ENCODE measurements at places on chromosomes 16 and 17.

DNA sequence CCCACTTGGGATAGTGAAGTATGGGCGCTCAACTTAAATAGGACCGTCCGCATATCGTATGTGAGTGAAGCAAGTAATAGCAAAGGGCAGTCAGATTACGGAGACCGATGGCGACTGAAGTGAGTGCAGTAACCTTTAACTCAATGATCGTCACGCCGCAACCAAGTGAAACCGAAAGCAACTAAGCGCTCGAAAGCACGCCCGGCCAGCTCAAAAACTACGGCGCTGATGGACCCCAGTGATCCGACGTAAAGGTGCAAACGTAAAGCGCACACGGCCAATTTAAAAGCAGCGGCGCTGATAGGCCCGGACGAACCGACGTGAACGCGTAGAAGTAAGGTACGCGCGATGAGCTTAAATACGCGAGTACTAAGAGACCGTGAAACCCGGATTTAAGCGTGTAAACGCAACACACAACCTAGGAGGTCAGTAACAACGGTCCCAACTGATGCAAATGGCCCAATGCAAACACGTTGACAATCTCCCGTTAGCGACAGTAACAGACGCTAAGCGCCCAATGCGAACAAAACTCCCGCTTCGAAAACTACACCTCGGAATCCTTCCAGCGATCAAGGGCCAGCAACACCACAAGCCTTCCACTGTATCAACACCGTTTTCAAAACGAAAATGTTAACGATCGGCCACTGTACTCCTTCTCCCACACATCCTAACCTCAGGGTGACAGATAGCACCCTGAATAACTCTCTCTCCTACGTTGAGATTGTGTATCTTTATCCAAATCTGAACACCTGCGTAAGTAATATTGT, 37.9 kb upstream of the ARL4D start:
- DNase-seq = peak; percentile 93

GRCh38 chr16:65846210-65846602, 520.3 kb upstream of the CDH5 start:
- DNase-seq = no peak

DNA sequence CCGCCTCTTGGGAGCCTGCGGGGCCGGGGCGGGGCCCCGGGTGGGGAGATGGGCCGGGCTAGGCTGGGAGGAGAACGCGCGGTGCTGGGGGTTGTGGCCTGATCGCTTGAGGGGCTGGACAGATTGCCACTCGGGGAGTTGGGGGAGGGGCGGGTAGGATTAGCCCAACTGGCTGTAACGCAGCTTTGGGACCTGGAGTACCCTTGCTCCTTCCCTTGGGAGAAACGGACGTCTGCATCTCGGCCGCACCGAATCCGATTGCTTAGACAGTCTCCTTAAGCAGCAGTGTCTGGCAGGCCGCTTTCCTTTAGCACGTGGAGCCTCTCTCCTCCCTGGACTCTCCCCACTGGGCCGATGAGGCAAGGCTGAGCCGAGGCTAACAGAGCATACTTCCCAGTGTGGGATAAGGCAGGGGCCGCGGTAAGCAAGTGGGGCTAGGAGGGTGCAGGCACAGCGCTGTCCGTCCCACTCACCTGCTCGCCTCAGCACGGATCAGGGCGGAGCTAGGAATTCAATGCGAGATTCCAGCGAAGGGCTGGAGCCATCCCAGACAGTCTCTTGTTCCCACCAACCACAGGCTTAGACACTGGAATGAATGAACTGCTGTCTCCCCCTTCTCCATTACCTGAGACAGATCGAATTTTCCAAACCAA, 540 bp upstream of the ACLY start:
- no peak for DNase-seq

- no peak for DNase-seq
These were observed 47.0 kb downstream of the ADAMTS18 start for GRCh38 chr16:77387815-77388209.

DNA sequence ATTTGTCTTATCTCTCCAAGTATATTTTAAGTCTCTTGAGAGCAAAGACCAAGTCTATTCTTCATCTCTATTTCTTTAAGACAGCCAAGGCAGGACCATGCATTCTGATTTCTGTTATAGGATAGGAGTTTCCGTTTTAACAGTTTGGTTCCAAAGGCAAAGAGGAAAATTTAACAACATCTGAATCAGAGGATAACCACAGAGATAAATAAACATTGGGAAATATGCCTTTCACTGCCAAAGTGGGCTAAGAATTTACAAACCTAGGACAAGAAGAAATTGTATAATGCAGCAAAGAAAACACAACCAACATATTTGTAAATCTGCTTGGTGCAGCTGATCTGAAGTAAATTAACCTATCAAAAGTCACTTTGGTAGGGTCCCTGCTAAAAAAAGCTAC, 37.7 kb downstream of the USP32 start:
- DNase-seq = no peak

DNA sequence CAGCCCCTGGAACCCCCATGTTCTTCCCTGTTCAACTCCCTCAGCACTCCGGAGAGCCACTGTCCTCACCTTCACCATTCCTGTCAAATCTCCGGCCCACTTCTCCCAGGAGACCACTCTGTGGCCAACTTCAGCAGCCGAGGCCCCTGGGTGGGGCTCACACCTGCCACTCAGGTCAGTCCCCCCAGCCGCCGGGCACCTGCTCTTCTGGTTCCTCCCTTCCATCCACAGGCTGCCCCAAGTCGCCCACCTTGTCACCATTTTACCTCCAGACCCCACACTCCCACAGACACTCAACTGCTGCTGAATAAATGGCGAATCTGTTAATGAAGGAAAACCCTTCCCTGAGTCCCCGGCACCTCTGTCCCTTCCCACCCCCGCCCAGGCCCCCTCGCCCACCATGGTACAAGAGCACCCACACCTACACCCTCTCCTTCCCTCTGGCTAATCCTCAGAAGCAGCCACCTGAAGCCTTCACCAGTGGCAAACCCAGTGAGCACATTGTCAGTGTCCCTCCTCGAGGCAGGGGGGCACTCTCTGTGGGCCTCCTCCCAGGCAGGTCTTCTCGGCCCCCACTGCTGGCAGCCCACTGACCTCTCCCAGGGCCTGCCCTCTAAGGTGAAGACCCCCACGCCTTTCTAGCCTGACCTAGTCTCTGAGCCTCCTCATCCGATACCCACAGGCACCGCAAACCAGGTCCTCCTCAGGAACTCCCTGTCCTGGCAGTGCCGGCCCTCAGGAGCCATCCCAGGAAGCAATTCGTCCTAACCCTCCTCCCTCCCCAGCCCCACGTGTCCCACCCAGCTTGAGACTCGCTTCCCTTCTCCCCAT, 8.2 kb downstream of the CANT1 start:
- DNase-seq = no peak

DNA sequence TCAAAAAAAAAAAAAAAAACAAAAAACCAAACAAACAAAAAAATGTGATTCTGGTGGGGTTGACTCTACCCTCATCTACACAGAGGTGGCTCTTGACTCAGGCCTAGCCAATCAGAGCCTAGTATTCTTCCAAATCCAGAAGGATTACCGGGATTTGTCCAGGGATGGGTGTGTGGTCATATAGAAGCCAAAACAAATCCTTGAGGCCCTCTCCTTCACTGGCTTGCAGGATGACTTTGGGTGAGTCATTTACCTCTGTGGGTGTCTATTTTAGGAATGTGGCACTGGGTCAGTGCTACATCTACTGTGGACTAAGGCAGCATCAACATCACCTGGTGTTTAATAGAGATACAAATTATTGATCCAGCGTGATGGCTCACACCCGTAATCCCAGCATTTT, 93.2 kb upstream of the RBBP6 start:
- no peak for DNase-seq

DNA sequence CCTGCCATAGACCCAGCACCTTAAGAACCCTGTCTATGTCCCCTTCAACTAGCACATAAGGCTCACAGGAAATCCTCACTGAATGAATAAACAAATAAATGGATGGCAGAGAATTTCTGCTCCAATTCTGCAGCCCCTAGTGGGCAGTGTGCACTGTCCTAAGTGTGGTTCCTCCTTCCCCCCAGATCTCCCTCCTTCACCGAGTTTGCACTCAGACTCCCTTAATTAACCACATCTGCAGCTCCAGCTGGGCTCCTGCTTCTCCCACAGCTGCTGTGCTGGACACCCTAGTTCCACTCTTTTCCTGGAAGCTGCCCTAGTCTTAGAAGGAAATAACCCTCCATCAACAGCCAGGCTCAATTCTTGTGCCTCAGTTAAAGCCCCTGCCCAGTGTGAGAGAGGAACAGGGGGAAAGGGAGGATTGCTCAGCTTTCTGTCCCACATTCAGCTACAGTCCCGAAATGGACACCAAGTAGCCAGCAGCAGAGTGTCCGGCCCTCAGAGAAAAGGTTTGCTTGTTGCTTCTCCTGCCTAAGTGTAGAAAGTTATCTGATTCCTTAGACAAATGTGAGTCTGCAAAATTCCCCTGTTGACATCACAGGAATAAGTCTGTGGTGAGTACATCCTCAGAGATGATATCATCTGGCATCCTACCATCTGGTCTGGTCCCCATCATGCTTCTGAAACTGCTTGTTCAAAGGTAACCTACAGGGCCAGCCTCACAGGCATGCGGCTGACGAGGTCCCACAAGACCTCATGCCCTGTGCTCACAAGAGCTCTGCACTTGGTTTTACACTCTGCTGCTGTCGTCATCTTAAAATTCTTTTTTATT, 12.3 kb downstream of the LRRC3C start:
- DNase-seq = peak; percentile 80

DNA sequence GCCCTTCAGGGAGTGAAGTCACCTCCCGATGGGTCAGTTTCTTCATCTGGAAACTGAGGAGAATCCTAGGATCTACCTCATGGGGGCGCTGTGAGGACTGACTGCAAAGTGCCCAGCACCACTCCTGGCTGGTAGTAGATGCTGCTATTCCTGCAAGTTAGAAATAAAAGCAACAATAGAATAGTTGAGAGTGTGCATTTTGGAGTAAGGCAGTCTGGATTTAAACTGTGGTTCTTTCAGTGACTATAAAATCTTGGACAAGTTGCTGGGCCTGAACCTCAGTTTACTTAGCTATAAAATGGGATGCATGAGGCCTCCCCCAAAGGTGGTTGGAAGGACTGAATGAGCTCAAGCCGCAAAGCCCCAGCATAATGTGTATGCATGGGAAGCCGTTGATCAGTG, 70.6 kb downstream of the CYB5B start:
- peak; percentile 50 for DNase-seq

- DNase-seq = no peak
These were observed 124.2 kb downstream of the TMEM132E start for GRCh38 chr17:34703533-34703932.

- no peak for DNase-seq
These were observed 5.1 kb upstream of the FOXL1 start for GRCh38 chr16:86573215-86573614.

DNA sequence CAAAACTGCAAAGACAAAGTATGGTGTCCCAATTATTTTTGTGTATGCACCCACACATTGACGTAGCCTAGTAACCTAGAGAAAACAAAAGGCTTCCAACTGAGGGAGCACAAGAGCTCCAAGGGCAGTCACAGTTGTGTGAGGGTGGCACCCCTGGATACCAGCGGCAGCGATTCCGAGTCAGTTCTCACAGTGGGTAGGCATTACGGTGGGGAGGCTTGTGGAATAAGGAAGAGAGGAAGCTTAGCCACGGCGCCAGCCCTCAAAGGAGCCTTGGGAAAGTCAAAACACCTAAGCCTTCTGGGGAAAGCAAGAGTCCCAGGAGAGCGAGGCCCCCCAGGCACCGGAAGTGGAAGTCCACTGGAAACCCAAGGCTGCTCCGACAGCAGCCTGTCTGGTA, 31.0 kb upstream of the ADCY9 start:
- DNase-seq = no peak

- no peak for DNase-seq
These were observed 20.0 kb upstream of the RNF135 start for GRCh38 chr17:30950669-30951399.

DNA sequence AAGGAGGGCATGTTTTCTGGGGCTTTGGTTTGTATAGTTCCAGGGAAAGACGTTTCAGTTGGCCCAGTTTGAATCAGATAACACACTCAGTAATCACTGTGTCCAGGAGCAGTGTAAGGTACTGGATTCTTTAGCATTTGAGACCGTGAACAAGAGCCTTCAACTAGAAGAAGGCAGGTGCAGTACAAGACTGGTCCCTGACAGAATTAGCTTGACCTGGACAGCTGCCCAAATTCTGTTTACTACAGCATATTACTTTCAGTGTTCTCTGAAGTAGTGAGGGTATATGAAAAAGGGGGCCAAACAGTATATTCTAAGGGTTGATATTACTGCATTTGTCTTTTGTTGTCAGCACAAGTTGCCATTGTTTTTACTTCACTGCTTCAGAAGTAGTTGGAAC, 81.3 kb downstream of the COX10 start:
- DNase-seq = no peak

GRCh38 chr17:80485846-80486245, 9.4 kb upstream of the NPTX1 start:
- DNase-seq = no peak

DNA sequence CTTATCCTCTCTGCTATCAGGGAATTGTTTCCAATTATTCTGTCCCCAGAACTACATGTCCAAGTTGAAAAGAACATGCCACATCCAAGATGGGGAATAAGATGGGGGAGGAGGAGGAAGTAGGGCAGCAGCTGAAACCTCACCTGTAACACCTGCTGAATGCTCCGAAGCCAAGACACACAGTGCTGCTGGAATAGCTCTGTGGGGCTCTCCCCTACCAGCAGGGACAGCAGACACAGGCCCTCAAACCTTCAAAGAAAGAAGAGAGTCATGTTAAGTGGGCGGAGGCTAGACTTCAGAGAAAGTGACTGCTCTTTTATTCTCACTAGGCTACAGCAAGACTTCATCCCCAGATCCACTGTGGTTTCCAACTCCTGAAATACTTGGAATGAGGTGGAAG, 13.2 kb downstream of the PELP1 start:
- DNase-seq = no peak

- no peak for DNase-seq
These were observed 24.0 kb upstream of the ABCA5 start for GRCh38 chr17:69350911-69351310.

DNA sequence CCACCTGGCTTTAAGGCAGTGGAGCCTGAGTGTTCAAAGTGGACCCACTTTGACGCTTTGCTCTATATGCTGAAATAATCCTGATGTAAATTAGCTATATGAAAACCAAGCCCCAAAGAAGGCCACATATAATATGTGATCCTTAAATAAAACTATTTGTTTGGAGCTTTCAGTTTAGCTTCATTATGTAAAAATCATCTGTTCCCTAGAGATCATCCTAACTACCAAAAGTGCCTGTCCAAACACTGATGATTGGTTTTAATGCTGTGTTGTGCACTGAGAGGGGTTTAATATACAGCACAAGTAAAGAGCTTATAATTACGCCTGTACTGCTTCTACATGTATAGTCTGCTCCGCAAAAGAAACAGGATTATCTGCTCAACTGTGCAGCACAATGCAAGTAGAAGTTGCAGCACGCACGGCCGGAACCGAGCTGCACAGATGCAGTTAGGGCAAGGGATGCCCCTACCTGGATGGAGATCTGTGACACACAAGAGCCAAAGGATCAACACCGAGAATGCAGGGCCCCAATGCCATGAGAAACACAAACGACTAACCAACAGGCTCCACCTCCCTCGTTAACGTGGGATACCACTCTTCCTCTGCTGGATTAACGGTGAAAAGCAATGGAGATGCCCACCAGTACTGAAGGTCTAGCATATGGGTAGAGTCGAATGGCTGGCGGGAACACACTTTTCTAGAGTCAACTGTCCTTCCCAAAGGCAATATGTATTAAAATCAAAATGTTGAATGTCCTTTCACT, 20.5 kb downstream of the USP7 start:
- DNase-seq = no peak

All from stimulated activated naive CD8-positive, alpha-beta T cell treated with anti-CD3 and anti-CD28 coated beads, Interleukin-15, amount 100 ng/mL, for 72 hours (primary cell).